Fibroblast of the conjunctiva (primary cell): ENCODE measurements at places on chromosomes 11 and 22.

- DNase-seq = no peak
These were observed 24.4 kb upstream of the A4GALT start for GRCh38 chr22:42745118-42745517.

- DNase-seq = no peak
These were observed 1153.0 kb upstream of the TENM4 start for GRCh38 chr11:80593648-80594374.

DNA sequence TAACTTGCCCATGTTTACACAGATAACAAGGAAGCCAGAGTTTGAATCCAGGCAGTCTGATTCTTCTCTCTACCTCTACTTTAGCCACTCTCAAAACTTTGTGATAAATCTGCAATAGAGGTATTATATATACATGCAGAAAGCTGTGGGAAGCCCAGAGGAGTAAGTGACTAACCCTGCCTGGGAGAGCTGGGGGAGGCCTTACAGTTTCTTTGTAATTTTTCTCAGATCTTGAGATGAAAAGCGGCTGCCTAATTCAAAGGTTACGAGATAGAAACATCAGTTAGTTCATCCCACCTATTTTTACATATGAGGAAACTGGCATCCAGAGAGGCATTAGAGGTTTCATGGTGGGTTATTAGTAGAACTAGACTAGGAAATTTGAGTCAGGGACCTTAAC is 4.9 kb downstream of the STIM1 start:
- no peak for DNase-seq

DNA sequence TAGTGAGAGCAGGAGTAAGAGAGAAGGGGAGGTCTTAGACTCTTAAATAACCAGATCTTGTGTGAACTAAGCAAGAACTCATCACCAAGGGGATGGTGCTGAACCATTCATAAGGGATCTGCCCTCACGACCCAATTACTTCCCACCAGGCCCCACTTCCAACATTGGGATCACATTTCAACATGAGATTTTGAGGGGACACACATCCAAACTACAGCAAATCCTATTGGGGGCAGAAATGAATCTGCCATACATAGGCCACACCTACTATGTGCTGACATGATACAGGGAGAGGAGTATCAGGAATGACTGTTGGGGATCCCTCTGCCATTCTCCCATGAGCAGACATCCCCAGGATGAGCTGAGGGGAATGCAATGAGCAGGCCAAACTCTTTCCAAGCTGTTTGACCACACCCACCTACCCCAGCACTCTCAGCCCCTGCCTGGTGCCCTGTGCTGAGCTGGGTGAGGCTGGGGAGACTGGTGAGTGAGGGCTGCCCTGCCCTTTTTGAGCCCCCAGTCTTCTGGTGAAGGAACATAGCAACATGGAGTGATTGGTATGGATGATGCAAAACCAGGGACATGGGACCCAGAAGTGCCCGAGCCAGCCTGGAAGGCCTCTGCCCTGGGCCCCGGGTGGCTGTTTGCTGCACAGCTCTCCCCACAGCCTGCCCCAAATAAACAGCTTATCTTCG is 1.2 kb upstream of the GTSE1 start:
- no peak for DNase-seq

DNA sequence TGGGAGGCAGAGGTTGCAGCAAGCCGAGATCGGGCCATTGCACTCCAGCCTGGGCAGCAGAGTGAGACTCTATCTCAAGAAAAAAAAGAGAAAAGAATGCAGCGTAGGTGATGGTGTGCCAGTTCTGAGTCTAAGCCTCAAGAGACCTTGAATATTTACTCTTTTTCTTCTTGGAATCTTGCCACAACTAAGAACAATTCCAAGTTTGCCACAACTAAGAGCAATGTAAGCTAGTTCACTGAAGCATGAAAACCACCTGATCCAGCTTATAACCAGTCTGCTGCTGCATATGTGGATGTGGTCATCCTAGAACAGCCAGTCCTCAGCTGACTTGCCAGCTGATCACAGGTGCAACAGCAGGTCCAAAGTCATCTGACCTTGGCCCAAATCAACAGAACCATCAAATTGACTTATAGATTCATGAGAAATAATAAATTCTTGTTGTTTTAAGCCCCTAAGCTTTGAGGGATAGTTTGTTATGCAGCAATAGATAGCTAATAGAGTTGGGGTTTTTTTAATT is 25.4 kb upstream of the SEZ6L start:
- no peak for DNase-seq

DNA sequence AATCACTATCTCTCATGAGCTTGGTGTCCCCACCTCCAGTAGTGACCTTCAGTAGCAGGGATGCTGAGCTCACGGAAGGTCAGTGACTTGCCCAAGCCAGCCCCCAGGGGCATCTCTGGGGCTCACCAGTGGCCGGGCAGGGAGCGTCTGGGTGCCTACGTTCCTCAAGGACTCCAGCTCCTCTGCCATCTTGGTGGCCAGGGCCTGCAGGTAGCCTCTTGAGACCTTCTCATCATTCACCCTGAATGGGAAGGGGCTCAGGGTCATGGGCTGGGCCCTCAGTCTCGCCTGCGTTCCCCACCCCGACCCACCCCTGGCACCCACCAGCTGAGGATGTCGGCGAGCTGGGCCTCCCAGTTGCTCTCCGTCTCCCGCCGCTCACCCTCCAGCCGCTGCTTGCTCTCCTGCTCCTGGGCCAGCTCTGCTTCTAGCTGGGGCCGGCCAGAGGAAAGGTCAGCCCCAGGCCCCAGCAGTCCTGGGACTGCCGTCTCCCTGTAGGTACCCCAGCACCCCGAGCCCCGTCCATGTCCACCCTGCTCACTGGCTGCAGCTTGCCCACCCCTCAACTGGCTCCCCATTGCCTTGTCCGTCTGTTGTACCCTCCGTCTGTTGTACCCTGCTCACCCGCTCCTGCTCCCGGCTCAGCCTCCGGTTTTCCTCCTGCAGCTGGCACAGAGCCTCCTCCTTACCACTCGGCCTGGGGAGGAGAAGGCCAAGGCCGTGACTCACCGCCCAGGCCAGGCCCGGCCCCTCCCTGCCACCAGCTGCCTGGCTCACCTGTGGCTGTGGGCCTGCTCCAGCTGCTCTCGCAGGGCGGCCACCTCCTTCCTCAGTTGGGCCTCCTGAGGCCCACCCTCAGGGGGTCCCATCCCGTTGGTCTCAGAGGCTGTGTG is 9.5 kb downstream of the CDC42BPG start:
- no peak for DNase-seq

GRCh38 chr22:37680191-37680851 is 4.9 kb downstream of the LGALS1 start:
- no peak for DNase-seq
